Activated naive CD8-positive, alpha-beta T cell treated with anti-CD3 and anti-CD28 coated beads for 36 hours (primary cell): ENCODE measurements at places on chromosomes 7 and 10.

GRCh38 chr7:41175435-41175834, 527.5 kb downstream of the INHBA start:
- no peak for DNase-seq

GRCh38 chr7:23721456-23721855, 11.4 kb downstream of the STK31 start:
- DNase-seq, result no peak

DNA sequence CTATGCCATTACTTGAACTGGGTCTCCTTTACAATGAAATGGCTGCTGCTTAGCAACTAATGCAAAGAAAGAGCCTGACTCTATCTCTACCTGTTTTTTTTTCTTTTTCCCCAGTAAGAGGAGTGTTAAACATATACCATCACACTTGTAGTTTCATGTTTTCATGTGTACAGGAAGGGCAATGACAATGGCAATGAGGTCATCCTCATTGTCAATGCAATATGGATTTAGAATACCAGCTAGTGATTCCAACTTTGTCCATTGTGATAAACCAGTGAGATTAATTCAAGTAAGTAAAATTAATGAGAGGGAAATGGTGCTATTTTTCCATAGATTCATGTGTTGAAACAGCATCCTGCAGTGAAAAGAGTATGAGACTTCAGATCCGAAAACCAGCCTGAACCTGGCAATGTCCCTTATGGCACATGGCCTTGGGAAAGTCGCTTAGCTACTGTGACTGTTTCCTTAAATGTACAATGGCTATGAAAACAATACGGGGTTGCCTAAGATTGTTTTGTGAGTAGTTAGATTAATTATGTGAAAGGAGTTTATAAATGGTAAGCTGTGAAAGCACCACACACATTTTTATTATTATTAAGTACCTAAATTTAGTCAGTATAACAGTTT, 11.2 kb downstream of the DGKI start:
- DNase-seq, result no peak

GRCh38 chr10:113488186-113488585, 64.7 kb upstream of the HABP2 start:
- no peak for DNase-seq

DNA sequence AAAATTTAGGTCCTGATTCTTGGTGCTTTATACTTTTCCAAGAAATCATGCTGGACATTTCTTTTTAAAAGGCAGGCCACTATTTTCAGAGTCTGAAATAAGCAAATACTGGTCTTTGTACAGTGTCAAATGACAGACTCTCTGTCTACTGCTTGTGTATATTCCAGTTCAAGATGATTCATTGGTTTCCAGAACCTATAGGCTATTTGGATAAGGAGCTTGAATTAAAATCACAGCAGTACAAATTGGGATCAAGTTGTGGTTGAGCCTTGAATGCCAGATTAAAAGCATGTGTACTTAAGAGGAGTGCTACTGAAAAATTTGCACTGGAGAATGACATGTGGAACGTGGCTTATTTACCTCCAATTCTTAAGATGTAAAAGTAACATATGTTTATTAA, 10.7 kb downstream of the KMT2E start:
- no peak for DNase-seq

- DNase-seq, result no peak
These were observed 17.5 kb upstream of the GGCT start for GRCh38 chr7:30522159-30522558.

- DNase-seq, result no peak
These were observed 495.2 kb upstream of the LRRN3 start for GRCh38 chr7:110595694-110596093.

GRCh38 chr10:5419466-5420094, 7.2 kb downstream of the NET1 start:
- DNase-seq, result no peak

- no peak for DNase-seq
These were observed 434.1 kb downstream of the DNAJB9 start for GRCh38 chr7:109003742-109004141.

DNA sequence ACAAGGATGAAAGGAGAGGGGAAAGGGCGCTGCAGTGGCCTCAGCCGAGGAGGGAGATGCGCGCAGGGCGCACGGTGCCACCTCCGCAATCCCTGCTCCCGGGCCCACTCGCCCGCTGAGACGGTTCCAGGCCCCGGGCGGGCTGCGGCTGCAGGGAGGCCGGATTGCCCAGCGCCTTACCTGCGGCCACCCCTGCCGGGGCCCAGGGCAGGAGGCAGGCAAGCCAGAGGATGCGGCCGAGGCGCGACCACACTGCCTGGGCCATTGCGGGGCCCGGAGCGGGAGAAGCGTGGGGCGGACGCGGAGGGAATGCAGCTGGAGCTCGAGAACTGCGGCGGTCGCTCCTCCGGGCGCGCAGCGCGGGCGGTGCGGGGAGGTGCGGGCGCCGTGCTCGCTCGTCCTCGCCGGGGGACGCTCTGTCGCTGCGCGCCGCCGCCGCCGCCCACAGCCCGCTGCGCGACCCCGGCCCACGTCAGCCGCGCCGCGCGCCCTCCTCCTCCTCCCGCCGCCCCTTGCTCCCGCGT, at the start of gene TMEM130:
TMEM130 (minus strand) TSS at position 418 of the 524 bp plus-strand sequence; CDS start at position 265, 153 bp downstream.
- peak; percentile 14 for DNase-seq

DNA sequence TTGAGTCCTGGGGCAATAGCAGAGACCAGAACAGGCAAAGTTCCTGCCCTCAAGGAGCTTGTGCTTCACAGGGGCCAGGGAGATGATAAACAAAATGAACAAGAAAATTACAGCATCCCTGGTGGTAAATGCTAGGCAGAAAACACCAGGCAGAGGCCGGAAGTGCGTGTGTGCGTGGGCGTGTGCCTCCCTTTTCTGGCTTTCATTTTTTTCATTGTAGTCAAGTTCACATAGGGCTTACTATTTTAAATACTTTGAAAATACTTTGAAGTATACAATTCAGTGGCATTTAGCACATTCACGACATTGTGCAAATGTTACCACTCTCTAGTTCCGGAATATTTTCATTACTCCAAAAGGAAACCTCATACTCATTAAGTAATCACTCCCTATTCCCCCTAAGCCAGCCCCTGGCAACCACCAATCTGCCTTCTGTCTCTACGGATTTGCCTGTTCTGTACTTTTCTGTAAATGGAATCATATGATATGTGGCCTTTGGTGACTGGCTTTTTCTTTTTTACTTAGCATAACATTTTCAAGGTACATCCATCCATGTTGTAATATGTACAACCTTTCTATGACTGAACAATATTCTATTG, 88.1 kb upstream of the PDCD4 start:
- peak; percentile 77 for DNase-seq

- DNase-seq, result no peak
These were observed 309.7 kb upstream of the SHH start for GRCh38 chr7:156121956-156122355.

DNA sequence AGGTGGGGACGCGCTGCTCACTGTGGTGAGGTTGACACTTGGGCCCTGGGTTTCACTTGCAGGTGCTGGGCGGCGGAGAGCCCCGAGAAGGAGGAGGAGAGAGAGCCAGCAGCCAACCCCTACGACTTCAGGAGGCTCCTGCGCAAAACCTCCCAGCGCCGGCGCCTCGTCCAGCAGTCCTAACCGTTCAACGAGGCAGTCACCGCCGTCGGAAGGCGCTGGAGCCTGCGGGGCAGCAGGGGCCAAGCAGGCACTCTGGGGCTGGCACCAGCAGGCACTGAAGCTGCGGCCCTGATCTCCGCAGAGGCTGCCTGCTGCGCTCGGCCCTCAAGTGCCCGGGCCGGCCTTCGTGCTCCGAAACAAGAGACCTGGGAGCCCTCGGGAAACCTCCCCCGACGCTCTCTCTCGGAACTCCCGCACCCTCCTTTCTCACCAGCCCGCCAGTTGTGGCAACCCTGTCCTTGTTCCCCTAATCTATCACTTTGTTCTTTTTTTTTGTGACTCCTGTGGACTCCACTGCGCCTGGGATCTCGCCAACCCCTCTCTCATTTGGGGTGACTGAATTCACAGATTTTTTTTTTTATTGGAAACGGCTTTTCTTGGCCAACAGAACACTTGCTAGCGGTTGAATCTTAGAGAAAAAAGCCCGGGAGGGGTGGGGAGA, 4.7 kb upstream of the GAD2 start:
- DNase-seq, result no peak

- no peak for DNase-seq
These were observed 984.4 kb upstream of the AUTS2 start for GRCh38 chr7:68613897-68614296.

- no peak for DNase-seq
These were observed 38.9 kb upstream of the DGKI start for GRCh38 chr7:137885678-137886077.

DNA sequence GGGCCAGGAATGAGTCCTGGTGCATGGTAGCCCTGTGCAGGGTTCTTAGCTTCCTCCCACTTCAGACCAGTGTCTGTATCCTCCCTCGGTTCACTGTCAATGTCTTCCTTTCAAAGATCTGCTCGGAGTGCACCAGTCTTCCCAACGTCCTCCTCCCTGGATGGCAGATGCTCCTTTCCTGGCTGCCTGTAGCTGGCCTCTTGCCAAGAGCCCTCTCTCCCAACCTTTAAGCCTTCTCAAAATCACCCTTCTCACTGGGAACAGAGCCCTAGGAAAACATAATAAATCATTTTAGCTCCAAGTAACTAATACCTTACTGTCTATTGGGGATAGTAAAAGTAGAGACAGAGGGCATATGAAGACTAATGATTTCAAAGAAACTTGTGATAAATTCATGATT, 490.6 kb downstream of the CCSER2 start:
- no peak for DNase-seq

- DNase-seq, result no peak
These were observed 541.6 kb upstream of the NRP1 start for GRCh38 chr10:33875924-33876583.

GRCh38 chr7:12859761-12860160, 172.3 kb downstream of the ARL4A start:
- no peak for DNase-seq

GRCh38 chr7:129191272-129191671, 2.8 kb downstream of the SMO start:
- DNase-seq, result no peak

DNA sequence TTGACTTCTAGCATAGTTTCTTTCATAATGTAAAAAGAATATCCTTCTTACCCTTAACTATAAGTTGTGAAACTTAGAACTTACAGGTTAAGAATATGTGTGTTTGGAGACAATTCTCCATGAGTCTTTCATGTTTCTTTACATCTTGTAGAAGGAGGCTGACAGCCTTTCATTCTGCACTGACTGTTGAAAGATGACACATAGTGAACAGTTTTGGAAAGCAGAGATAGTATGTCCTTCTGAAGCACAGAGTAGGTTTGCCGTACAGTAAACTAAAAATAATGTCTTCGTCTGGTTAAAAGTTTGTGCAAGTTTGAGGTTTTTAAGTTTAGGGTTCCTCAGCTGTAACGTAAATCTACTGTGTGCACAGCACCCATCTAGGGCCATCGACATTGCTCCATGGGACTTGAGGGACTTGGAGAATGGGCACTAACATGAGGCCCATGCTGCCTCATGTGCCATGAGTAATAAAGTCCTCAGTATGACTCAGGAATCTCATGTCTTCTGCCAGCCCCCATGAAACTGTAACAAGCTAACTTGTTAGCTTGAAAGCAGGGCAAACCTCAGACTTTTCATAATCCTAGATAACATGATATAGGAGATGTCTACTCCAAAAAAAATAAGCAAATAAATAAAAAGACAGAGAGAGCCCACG, 24.5 kb upstream of the ELAPOR2 start:
- no peak for DNase-seq

DNA sequence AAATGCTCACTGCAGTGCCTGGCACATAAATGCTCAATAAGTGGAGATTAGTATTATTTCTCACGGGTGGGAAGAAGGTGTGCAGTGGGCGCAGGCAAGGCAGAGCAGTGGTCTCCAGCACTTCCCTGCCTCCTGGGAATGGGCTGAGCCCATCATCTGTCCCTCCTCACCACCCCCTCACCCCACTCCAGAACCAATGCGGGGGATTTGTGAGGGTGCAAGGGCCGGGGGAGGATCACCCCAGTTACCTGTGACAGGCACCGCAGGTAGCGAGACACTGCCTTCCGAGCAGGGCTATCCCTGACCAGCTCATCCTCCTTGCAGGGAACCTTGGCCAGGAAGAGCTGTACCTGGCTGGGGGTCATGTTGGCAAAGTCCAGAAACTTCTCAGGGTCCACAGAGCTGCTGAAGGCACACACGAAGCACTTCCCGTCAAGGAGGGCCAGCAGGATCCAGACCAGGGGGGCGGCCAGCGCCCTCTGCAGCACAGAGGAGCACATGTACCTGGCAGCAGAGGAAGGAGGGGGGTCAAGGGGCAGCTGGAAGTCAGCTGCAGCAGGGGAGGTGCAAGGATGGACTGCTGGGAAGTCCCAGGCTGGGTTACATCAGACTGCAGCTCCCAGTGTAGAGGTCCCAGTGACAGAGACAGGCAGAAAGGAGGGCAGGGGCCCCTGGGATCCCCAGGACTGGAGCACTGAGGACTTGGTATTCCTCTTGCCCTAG, 2.8 kb downstream of the CALHM3 start:
- no peak for DNase-seq

DNA sequence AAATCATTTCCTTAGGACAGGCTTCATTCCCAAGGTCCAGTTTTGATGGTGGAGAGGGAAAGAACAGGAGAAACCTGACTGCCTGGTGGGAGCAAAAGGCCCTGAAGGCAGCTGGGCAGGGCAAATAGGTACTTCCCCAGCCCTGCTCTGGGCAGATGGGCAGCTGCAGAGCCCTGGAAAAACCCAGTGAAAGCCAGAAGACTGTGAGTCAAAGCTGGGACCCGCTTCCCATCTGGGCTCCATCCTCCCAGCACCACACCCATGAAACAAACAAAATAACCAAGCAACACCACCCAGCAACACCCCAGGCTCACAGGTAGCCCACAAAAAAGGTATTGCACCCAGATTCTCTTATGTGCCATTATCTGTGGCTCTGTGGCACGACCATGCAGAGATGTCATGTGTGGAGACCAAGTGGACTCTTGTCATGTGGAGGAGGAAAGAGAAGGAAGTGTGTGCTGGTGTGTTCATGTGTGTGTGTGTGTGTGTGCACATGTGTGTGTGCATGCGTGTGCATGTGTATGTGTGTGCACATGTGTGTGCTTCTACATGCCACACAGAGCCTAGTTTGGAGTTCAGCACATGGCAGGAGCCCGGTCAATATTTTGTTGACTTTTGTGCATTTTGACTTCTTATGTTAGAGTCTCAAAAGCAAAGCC, 9.8 kb downstream of the CLRN3 start:
- DNase-seq, result no peak

GRCh38 chr10:86102451-86102850, 264.1 kb downstream of the GRID1 start:
- no peak for DNase-seq

DNA sequence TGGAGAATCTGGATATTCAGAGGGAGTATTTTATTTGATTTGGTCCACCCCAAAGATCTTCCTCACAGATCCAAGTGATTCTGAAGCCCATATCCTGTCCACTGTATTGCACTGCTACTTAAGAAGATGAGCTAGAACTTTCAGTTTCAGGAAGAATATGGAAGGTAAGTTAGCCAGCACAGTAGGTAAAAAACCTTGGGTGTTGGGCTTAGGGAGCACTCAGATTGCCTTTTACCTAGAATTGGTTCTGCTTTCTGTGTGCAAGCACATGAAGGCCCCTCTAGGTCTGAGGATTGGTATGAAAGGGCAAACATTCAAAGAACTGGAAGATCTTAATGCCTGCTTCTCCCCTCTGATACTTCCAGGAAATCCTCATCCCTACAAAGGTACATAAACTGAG, 146.7 kb upstream of the COL1A2 start:
- no peak for DNase-seq

GRCh38 chr7:79421751-79422150, 31.7 kb downstream of the MAGI2 start:
- no peak for DNase-seq
